ENCODE measurements at places on chromosomes 1 and 21. TPM values are rescaled to one million over a fixed set of nuclear protein-coding genes. Genes with fewer than 3 reads are reported as not detected.

Gene OR2L8
- total RNA-seq: not detected

Gene SERPINC1
- 0.16 TPM for total RNA-seq

Gene LORICRIN
- total RNA-seq: not detected

Gene DNAJC6
- total RNA-seq: 5.2 TPM

Gene SPATA21
- total RNA-seq: not detected

Gene CCDC181
- 0.07 TPM for total RNA-seq

Gene SCAF4
- total RNA-seq: 20.0 TPM

Gene AP4B1
- total RNA-seq: 9.2 TPM

Gene SLC35F3
- 4.1 TPM for total RNA-seq

Gene GSTM1
- total RNA-seq: not detected

Gene DCAF8
- total RNA-seq: 44.2 TPM

Gene TMEM61
- 0.35 TPM for total RNA-seq

Gene TOR1AIP1
- total RNA-seq: 31.7 TPM

Gene ITPKB
- total RNA-seq: 2.7 TPM

Gene BGLAP
- not detected for total RNA-seq

Gene PLPPR4
- not detected for total RNA-seq

Gene IKBKE
- 8.0 TPM for total RNA-seq

Gene CAMK1G
- total RNA-seq: 0.09 TPM

Gene XCL1
- total RNA-seq: not detected

Gene FGR
- not detected for total RNA-seq

Gene OR10Z1
- total RNA-seq: not detected

Gene OR2T6
- total RNA-seq: not detected

Gene SH3BGR
- 0.65 TPM for total RNA-seq

Gene UBE2G2
- 37.0 TPM for total RNA-seq

Gene TACSTD2
- not detected for total RNA-seq
